Inflammatory macrophage treated with lipopolysaccharide for 4 hours (primary cell): ENCODE measurements at places on chromosomes 12 and 14.

- DNase-seq, result no peak
Observed at GRCh38 chr14:53741479-53742232, 215.0 kb downstream of the BMP4 start.

DNA sequence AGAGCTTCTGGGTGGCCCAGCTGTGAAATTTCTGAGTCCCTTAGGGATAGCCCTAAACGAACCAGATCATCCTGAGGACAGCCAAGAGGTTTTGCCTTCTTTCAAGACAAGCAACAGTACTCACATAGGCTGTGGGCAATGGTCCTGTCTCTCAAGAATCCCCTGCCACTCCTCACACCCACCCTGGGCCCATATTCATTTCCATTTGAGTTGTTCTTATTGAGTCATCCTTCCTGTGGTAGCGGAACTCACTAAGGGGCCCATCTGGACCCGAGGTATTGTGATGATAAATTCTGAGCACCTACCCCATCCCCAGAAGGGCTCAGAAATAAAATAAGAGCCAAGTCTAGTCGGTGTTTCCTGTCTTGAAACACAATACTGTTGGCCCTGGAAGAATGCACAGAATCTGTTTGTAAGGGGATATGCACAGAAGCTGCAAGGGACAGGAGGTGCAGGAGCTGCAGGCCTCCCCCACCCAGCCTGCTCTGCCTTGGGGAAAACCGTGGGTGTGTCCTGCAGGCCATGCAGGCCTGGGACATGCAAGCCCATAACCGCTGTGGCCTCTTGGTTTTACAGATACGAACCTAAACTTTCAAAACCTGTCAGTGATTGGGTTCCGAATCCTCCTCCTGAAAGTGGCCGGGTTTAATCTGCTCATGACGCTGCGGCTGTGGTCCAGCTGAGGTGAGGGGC, 38.9 kb downstream of the DAD1 start:
- DNase-seq, result no peak

GRCh38 chr14:70801836-70802235, 7.5 kb downstream of the MAP3K9 start:
- no peak for DNase-seq

GRCh38 chr14:100370003-100370402, 46.9 kb downstream of the SLC25A47 start:
- no peak for DNase-seq

DNA sequence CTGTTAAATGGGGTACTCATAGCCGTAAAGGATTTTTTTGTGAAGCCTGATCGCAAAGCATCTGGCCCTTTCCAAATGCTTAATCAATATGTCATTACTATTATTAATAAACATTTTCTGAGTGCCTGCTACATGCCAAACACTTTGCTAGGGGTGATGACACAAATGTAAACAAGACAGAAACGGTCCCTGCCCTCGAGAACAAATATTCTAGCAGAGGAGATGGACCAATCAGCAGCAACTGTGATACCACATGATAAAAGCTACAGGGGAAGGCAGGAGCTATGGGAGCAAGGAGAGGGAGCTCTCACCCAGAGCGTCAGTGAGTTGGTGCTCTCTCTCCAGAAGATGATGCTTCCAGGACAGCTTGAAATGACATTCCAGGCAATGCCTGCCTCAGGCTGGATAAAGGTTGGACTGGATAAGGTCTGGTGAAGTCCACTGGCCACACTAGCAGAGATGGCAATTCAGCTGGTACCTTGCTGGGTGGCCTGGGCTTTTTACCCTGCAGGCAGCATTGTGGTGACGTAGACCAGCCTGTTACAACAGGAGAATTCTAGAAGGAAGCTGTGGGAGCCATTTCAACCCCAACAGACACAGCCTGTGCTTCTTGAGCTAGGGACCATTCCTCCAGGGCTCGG, 41.1 kb downstream of the ERH start:
- DNase-seq, result no peak

GRCh38 chr14:22536853-22537338, 52.1 kb downstream of the DAD1 start:
- peak; percentile 94 for DNase-seq

DNA sequence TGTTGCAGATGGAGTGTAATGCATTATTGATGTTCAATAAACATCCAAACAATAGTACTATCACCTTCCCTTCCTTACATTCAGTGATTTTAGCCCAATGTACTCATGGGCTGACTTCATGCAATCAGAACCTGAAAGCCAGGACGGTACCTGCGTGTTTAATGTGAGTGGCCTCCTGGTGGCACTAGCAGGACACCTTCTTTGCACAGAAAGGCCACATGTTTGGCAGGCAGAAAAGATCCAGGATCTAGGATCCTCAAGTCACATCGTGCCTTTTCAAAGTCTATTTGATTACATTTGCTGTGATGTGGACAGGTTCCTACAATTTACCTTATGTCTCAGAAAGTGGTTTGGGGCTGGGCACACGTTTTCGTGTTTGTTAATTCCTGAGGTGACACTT, 82.9 kb downstream of the NEDD1 start:
- DNase-seq, result no peak

DNA sequence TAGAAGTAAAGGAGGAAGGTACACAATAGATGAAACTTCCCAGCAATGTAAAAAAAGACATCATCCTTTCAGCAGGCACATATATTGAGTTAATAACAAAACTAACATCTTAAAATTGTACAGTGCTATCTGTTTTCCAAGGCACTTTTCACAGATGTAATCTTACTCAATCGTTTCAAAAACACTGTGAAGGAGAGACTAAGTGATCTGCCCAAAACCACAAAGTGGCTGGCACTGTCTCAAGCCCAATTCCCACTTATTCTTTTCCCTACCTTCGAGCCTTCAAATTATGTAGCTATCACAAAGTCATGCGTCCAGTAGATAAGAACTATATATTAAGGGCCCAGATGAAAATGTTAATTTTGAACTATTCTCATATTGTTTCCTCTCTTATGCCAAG, 193.6 kb upstream of the RASSF8 start:
- DNase-seq, result no peak

- no peak for DNase-seq
Observed at GRCh38 chr12:123919980-123920360, 52.7 kb downstream of the CCDC92 start.

GRCh38 chr12:19739195-19739776, 300.0 kb downstream of the AEBP2 start:
- peak; percentile 61 for DNase-seq

GRCh38 chr12:33480366-33480765, 40.7 kb upstream of the SYT10 start:
- DNase-seq, result no peak

DNA sequence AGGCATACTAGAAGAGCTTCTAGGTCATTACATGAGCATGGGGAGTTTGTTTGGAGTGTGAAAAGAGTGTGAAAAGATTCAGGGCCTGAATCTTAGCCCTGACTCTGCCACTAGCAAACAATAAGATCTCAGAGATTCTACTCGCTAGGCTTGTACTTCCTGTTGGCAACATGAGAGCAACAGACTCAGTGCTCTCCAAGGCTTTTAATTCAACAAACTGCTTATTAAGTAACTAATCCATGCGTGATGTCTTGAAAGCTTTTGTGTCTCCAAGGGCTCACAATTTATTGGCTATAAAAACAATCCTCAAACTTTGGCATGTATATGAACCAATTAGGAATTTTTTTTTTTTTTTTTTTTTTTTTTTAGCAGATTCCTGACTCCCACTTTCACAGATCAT, 105.1 kb downstream of the STXBP6 start:
- DNase-seq, result no peak

GRCh38 chr14:56810147-56810719, at the start of gene OTX2:
TSS of gene OTX2 (minus strand) at chr14:56810479. CDS start at chr14:56805456, 5,023 bp downstream.
- DNase-seq, result no peak

GRCh38 chr12:94143951-94144350, 4.4 kb upstream of the PLXNC1 start:
- DNase-seq, result no peak

GRCh38 chr12:96462571-96463280, 26.7 kb upstream of the CFAP54 start:
- no peak for DNase-seq

- peak; percentile 61 for DNase-seq
Observed at GRCh38 chr14:61113561-61114225, 132.6 kb downstream of the SLC38A6 start.

- DNase-seq, result no peak
Observed at GRCh38 chr12:64172143-64172970, 49.7 kb downstream of the KICS2 start.

GRCh38 chr12:82436354-82436753, 78.0 kb downstream of the METTL25 start:
- DNase-seq, result no peak

DNA sequence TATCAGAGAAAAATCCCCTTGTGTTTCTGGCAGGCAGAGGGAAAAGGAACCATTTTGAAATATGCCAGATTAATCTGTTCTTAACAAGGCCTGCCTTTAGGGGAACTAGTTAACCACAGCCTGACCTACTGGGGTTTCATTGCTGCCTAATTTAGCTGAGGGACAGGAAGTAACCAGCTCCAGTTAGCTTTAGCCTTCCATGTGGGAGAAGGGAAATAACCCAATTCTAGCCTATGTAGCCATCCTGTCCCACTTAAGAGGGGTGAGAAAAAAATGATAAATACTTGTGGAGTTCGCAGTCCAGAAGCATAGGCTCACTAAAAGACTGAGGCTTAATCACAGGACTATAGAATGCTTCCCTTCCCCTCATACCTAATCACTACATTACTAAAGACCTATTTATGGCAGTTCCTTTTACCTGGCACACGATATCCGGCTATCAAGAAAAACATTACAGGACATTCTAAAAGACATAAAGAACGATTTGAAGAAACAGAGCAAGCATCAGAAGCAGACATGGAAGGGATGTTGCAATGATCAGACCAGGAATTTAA, 22.8 kb downstream of the COX8C start:
- peak; percentile 81 for DNase-seq

DNA sequence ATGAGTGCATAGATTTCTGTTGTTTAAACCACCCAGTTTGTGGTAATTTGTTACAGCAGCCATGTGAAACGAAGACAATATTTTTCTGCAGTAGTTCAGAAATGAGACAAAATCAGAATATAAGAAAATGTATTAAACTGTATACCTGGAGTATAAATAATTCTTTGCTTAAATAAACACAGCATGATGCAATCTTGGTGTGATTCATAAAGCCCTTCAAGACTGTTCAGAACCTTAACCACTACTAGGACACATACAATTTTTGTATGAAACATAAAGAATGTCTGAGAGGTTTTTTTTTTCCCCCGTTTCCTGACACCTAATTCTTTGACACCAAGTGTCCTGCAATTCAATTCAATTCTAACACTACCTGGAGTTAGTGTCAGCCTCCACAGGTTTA, 10.5 kb downstream of the C12orf75 start:
- DNase-seq, result no peak

GRCh38 chr14:88668448-88669116, 105.7 kb downstream of the ZC3H14 start:
- DNase-seq, result peak; percentile 59

- no peak for DNase-seq
Observed at GRCh38 chr14:71410578-71411284, 503.5 kb downstream of the PCNX1 start.

GRCh38 chr12:124218243-124218560, 76.7 kb upstream of the RFLNA start:
- peak; percentile 26 for DNase-seq

GRCh38 chr12:30732954-30733637, 21.7 kb downstream of the CAPRIN2 start:
- DNase-seq, result no peak

- no peak for DNase-seq
Observed at GRCh38 chr12:116152268-116152667, 125.2 kb downstream of the MED13L start.

- peak; percentile 42 for DNase-seq
Observed at GRCh38 chr14:36339816-36340215, 19.4 kb upstream of the MBIP start.

DNA sequence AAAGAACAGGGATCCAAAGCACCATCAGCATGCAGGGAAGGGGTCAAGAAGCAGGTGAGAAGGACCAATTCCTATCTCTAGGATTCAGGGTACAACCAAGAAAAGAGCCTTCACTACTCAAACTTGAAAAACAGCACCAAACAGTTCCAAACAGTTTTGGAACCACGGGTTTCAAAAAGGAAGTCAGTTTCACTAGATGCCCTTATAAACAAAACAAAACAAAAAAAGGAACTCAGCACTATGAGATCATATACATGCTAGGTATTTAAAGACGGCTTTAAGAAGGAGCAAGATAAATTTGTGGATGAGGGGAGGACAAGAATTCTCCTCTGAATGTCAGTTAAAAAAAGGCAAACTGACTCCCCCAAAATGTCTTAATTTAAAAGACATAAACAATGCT, 6.0 kb downstream of the INSM2 start:
- DNase-seq, result peak; percentile 9

DNA sequence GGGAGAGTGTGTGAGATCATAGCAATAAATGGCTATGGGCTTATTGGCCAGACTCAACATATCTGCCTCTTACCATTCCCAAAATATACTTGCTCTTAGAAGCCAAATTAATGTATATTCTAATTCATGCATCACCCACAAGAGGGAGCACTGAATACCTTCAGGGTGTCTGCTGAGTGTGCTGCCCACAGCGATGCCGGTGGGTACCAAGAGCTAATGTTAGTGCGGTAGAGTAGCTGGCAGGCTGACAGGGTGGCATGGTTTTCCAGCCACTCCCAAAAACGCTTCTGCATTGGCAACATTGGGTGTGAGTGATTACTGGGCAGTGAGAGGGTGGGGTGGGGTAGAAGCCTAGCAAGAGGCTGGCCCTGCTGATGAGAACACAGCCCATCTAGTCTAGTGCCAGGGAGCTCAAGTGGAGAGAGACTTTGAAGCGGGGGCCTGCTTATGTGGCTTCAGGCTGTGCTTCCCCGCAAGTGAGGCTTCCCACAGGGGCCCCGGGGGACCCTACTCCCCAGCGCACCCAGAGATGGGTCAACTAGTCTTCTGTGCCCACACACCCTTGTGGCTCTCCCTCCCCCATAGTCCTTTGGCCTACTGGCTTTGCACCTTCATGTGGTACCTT, 9.2 kb upstream of the PLEKHD1 start:
- DNase-seq, result peak; percentile 38

GRCh38 chr14:64758025-64758521, 53.8 kb downstream of the PLEKHG3 start:
- DNase-seq, result no peak

DNA sequence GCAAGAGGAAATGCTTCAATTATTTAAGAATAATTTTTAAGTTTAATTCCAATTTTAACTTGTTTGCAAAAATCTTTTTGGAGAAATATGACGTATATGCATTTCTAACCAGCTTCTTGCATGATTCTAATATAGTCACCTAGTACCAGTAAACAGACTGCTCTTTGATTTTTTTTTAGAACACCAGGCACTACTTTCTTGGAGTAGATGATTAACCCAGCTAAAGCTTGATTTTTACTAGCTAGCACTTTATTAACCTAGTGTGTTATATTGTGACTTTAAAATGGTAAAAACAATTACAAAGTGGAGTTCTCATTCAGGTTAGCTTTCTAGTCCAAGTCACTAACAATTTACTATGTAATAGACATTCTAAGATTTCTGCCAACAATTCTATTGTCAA, 32.6 kb upstream of the FGD4 start:
- DNase-seq, result no peak

GRCh38 chr12:26492406-26492805, 297.0 kb downstream of the SSPN start:
- DNase-seq, result no peak

- no peak for DNase-seq
Observed at GRCh38 chr14:88825503-88825902, 1.1 kb downstream of the TTC8 start.
